ENCODE measurements at places on chromosomes 7 and 10.
A peak's percentile ranks its signal among the peaks of the same experiment; 100 is the strongest.

DNA sequence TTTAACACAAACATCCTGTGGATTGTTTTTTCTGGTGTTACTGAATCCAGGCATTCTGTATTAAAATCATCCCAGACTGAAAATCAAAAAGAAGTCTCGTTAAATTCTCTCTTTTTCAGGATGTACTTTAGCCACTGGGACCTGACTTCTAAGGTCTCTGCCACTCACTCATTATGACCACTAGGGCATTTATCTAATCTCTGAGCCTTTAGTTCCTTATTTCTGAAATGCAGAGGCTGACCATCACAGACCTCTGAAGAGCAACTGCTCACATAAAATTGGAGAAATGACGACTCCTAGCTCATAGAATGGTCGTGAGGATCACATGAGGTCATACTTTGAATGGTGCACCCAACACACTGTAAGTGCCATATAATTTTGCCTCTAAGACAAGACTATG is 63.2 kb downstream of the KCNMA1 start:
- DNase-seq: no peak

- no peak for DNase-seq
Observed at GRCh38 chr10:70539471-70539870, 60.9 kb downstream of the PALD1 start.

GRCh38 chr10:96765406-96766240 is 45.3 kb upstream of the PIK3AP1 start:
- DNase-seq: peak; percentile 57

GRCh38 chr7:140923358-140924006 is 1.2 kb downstream of the BRAF start:
- peak; percentile 10 for DNase-seq

DNA sequence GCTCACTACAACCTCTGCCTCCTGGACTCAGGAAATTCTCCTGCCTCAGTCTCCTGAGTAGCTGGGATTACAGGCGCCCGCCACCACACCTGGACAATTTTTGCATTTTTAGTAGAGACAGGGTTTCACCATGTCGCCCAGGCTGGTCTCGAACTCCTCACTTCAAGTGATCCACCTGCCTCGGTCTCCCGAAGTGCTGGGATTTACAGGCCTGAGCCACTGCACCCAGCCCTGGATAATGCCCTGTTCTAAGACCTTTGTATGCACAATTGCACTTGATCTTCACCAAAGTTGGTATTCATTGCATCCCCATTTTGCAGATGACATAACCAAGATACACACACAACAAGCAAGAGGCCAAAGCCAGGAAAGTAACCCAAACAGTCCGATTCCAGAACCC is 97.7 kb upstream of the CARD11 start:
- no peak for DNase-seq

DNA sequence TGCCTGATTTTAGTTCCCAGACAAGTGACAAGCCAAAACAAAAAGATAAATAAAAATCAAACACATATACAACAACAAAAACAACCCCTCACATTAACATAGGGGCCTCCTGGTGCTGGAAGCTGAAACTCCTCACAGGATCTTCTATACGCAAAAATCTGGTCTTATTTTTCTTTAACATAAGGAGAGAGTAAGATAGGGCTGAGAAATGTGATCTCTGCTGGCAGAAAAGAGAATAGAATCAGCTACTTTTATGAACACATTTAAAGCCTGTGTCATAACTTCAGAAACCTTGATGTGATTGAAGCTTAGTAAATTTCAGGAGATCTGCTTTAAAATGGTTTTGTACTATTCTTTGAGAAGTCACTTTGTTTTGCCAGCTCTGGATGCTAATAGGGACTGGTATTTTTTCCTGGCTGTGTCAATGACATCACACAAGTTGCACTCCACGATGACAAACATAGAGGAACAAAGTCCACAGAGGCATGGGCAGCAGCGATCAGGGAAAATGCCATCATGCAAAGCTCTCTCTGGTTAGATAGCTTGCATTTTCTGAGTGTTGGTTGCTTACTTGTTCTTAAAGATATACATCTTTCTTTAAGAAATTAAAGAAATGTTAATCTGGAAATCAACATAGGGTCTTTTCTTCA is 176.6 kb upstream of the SP4 start:
- DNase-seq: no peak

Data from iris pigment epithelial cell (primary cell).